MM.1S (cell line): ENCODE measurements at places on chromosomes 11 and 22.

DNA sequence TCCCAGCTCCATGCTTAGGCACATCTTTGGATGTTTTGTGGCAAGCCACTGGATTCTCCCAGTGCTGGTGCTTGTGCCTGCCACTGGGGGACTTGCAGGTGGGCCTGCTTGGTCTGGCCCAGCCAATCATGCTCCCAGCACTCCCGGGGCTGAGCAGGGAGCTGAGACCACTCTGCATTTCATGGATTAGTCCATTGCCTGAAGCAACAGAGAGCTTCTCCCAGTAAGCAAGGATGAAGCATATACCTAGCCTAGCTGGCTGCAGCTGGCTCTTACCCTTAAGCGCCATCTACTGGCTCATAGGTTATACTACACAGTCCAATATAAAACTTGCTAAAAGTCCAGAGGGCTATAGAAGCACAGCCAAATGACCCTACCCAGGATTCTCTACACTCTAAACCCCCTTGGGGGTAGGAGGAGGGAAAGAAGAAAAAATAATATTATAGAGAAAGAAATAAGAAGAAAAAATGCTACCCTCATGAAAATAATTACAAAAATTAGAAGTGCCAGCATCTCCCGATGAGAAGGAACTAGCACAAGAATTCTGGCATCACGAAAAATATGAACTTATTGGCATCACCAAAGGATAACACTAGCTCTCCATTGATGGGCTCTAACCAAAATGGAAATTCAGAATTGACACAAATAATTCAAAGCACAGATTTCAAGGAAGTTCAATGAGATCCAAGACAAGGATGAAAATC, 275.3 kb downstream of the C11orf87 start:
- DNase-seq, result peak; percentile 60

DNA sequence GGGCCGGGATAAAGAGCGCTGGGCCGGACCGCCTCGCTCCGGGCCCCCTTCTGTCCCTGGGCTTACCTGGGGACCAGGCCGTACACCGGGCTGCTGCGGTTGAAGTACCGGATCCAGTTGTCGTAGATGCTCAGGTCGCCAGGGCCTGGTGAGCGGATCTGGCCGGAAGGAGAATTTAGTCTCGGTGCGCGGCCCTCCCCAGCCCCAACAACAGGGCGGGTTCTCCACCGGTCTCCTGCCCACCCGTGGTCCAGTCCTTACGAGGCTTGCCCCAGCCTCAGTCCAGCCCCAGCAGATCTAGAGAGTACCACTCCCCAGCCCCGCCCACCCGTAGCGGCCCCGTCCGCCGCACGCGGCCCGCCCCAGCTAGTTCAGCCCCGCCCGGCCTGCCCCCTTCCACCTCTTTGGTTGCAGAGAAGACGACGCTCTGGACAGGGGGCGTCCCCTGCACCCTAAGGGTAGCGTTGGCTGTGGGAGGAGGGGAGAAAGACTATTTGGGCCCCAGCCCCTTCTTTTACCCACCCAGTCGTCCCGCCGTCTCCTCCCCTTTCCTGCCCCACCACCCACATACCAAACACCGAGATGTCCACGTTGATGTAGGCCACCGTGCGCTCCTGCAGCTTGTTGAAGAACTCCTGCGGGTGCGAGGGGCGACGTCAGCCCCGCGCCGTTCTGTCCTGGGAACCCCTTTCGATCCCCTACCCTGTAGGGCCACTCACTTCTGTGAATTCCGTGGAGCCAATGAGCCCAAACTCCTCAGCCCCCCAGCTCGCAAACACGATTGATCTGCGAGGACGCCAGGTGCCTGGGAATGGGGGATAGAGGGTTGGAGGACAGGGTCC, 6.8 kb downstream of the SAC3D1 start:
- DNase-seq, result no peak

GRCh38 chr11:65150509-65151299, 16.4 kb upstream of the SYVN1 start:
- no peak for DNase-seq

GRCh38 chr22:28817919-28818859, 17.8 kb upstream of the XBP1 start:
- DNase-seq, result peak; percentile 36

GRCh38 chr22:40829131-40829530, 10.0 kb upstream of the SLC25A17 start:
- DNase-seq, result no peak

DNA sequence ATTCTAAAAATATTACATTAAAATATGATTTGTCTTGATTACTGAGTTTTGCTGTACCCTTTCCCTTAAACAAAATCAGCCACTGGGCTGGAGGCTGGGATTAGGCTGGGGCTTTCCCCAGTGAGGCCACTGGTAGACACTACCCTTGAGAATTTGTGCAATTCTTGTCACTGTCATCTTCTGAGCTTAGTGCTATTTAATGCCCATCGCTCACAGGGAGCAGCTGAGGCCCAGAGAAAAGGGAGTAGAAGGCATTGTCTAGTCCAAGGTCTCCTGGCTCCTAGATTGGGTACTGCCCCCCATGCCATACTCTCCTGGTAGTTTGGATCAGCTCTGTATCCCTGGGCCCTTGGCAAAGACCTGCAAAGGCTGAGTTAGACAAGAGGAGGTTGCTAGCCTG, 6.7 kb downstream of the CHRM1 start:
- DNase-seq, result no peak

- DNase-seq, result no peak
Observed at GRCh38 chr11:23151819-23152218, 291.5 kb upstream of the CCDC179 start.

- DNase-seq, result no peak
Observed at GRCh38 chr22:36998620-36999351, 20.5 kb downstream of the TST start.

- DNase-seq, result peak; percentile 35
Observed at GRCh38 chr11:47552056-47552565, 821 bp downstream of the CELF1 start.

DNA sequence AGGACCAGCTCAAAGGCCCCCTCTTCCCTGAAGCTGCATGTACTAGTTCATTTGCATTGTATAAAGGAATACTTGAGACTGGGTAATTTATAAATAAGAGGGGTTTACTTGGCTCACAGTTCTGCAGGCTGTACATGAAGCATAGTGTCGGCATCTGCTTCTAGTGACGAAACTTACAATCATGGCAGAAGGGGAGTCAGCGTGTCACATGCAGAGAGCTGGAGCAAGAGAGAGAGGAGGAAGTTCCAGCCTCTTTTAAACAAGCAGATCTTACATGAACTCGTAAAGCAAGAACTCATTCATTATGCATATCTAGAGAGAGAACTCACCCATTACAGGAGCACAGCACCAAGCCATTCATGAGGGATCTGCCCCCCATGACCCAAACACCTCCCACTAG, 7.1 kb upstream of the HMGXB4 start:
- DNase-seq, result no peak

GRCh38 chr11:17887779-17888178, 125.1 kb downstream of the SERGEF start:
- no peak for DNase-seq

GRCh38 chr11:21582791-21583190, 610.1 kb upstream of the ANO5 start:
- peak; percentile 45 for DNase-seq

GRCh38 chr22:21672107-21672629, 6.4 kb downstream of the PPIL2 start:
- DNase-seq, result no peak

DNA sequence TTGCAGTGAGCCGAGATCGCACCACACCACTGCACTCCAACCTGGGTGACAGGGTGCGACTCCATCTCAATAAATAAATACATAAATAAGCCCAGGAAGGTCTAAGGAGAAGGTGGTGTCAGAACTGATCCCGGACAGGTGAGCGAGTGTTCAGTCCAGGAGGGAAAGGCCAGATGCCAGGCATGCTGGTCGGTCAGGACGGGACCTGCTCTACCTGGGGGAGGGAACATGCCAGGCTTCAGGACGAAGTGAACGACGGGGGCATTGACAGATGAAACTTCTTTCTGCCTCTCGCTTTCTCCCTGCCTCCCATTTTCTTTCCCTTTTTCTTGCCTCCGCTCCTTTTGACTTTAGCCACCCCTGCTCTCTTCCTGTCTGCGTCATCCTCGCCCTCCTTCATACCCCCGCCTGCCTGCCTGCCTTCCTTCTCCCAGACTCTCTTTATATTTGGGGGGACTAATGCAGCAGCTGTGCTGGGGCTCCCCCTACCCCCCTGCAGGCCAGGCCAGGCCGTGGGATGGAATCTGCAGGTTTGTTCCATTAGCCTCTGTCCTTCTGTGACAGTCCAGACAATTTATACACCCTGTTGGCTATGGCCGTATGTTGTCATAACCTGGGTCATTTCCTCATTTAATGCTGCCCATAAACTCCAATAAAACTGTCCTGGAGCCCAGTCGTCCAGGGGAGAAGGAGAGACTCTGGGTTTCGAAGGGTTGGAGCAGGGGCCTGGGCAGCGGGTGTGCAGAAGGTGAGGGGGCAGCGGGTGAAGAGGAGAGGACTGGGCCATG, 209.2 kb upstream of the TBCEL start:
- DNase-seq, result no peak
